Hippocampal formation (tissue), 2 donors: ENCODE measurements at places on chromosomes 1 and 21.

DNA sequence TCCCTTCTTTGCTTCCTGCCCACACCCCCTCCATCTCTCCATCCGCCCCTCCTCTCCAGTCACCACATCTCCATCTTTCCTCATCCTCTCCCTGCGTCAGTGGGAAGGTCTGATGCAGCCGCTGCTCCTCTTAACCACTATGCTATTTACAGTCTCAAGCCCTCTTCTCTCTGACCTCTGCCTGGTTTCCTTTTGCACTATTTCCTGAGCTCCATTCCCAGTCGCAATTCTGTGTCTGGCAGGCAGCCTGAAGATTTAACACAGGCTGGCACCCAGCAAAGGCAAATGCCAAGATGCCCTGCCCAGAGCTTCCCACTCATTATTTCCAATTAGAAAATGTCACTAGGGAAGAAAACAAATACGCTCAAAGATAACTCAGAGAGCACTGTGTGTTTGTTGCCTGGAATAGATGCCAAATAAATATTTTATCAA, 89.6 kb upstream of the LPGAT1 start:
- DNase-seq = no peak

- DNase-seq = peak; percentile 21
Measured at GRCh38 chr1:204127597-204128242, 24.1 kb downstream of the ETNK2 start.

DNA sequence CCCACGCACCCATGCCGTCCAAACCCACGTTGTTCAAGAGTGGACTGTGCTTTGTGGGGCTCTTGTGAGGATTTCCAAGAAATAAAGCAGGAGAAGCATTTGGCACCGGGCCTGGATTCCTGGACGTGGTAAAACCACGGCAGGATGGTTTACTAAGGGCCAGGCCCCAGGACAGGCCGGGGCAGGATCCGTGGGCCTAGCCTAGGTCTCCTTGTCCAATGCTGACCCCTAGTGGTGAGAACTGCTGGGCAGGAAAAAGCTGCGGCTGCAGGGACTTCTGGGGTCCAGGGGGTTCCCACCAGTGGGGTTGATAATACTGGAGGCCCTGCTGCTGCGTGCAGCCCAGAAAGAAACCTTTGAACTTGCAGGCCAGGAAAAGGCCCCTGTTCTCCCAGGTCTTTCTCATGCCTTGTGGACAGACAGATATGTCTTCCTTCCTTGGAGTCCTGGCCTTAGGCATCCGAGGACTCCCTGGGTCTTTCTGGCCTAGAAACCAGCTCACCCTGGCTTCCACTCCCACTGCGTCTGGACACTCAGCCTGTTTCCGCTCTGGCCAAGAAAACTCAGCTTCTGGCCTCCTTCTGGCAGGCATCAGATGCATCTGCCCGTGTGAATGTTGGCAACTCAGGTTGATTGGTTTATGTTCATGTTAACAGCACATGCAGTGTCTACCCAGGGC, 106.9 kb upstream of the TMEM51 start:
- peak; percentile 66 for DNase-seq

- DNase-seq = no peak
Measured at GRCh38 chr1:53024117-53024516, 37.9 kb upstream of the PODN start.
